ENCODE measurements at places on chromosomes 1 and 21.

DNA sequence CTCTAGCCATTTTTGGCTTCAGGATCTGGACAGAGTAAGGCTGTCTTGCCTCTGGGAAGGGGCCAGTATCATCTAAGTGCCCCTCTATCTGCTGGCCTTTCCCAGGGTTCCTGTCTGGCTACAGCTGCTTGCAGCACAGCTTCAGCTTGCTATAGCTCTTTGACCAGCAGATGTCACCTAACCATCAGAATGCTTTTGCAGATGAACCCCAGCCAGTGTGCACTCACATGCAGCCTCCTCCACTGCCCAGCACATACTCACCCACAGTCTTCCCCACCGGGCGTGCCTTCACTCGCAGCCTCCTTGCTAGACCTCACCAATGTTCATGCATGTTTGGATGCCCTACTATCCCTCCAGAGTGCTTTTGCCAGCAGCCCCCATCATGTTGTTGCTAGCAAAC is 769.0 kb downstream of the BRINP3 start:
- no peak for DNase-seq

DNA sequence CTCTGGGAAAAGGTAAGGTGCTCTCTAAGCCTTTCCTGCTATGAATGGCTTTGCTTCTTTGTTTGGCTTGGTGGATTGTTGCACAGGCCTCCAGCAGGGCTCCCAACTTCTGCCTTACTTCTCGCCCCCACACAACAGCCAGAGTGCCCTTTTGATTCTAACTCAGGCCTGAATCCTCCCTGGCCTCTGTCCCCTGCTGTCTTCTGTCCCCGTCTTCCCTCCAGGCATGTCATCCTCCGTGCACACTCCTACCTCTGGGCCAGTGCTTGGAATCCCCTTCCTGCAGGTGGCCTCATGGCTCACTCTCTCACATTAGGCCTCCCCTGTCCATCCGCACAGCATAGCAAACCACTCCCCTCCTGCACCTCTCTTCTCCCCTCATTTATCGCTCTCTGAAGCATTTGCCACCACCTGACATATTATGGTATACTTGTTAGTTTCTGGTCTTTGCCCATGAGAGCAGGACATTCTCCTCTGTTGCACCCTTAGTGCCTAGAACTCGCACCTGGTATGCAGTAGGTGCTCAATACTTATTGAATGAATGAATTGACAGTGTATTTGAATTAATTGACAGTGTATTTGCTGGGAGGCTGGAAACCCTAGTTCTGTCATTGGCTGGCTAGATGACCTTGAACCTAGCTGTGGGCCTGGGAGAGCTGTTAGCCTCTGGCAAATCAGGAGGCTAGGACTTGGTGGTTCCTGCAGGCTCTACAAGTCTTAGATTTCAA is 2.9 kb downstream of the ZDHHC18 start:
- no peak for DNase-seq

GRCh38 chr1:228408869-228409805 is 2.5 kb upstream of the TRIM11 start:
- no peak for DNase-seq

GRCh38 chr21:29749957-29750356 is 189.8 kb downstream of the GRIK1 start:
- DNase-seq: no peak

- no peak for DNase-seq
These were observed 24.9 kb upstream of the TADA1 start for GRCh38 chr1:166900987-166901386.
